Activated naive CD4-positive, alpha-beta T cell treated with Interleukin-2 at 50 U/mL for 16 hours (primary cell): ENCODE measurements at places on chromosomes 5 and 9.
A peak's percentile ranks its signal among the peaks of the same experiment; 100 is the strongest.

DNA sequence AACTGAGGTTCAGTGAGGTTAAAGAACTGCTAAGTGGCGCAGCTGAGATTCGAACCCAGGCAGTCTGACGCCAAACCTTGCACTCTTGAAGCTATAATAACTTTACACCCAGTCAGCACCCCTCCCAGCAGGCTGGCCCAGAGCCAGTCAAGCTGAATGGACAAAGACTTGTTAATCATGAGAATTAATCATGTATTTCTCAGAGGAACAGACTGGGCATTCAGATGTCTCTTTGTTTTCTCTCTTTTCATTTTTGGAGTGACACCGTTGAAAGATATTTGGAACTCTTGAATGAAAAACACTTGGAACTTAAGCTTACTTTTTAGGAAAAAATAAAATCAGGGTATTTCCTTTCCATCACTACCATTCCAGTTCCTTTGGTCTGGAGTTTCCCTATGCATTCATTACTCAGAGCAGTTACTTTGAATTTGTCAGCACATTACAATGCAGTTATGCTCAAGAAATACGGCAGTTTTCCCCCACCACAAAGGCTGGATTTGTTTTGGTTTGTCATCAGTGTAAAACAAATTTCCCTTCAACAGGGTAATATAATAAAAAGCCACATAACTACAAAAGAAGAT lies 22.6 kb upstream of the MAMDC2 start:
- DNase-seq, result no peak

- DNase-seq, result no peak
Observed at GRCh38 chr9:20330688-20331087, 291.6 kb downstream of the MLLT3 start.

DNA sequence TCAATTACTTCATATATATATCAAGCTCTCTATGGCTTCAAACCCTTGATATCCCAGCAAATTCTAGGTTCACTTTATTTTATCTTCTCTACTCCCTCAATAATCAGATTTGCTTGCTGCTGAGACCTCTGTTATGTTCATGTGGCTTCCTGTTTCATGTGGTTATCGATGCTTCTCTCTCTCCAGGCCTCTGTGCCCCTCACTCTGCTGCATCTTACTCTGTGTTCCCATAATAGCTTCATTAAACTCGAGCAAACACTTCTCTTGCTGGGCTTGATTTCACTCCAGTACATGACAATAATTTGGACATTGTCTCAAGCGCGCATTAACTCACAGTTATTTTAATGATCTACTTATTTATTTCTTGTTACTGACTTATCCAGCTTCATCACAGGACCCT lies 798.8 kb downstream of the CDH9 start:
- no peak for DNase-seq

DNA sequence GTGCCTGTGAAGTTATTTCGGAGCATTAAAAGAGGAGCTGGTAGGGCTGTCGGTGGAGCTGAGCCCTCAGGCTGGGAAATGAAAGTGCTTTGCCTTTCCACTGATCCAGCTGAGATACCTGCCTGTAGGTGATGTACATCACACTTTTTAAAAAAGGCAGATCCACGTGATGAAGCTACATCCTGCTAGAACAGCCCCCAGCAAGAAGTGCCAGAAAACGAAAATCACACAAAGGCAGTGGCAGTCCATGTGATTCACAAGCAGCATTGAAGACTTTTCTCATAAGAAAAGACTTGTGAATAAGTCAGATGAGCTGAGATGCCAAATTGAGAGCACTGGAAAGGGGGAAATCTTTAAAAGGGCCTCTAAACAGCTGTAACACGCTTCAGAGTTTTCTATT lies 765.1 kb downstream of the PTPRD start:
- DNase-seq, result no peak

DNA sequence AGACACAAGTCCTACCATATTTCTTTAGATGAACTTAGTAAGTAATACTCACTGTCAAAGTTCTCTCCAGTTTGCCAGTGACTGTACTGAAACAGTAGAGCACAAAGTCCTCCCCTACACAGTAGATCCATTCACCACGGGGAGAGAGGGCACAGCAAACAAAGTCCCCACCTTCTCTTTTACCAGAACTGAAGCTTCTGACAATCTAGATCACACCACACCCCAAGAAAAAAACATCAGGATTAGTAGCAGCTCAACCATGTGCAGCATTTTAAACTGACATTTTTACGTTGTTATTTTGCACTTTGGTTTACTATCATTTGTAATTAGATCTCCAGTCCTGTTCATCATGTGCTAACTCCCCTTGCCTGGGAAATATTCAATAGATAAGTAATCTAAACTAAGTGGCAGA lies 23.0 kb downstream of the DNAJA1 start:
- no peak for DNase-seq

- no peak for DNase-seq
Observed at GRCh38 chr5:43771611-43772031, 168.6 kb downstream of the NNT start.

- DNase-seq, result peak; percentile 28
Observed at GRCh38 chr5:132557478-132558172, 848 bp downstream of the RAD50 start.

GRCh38 chr5:97499605-97500004 lies 316.6 kb upstream of the RIOK2 start:
- DNase-seq, result no peak

DNA sequence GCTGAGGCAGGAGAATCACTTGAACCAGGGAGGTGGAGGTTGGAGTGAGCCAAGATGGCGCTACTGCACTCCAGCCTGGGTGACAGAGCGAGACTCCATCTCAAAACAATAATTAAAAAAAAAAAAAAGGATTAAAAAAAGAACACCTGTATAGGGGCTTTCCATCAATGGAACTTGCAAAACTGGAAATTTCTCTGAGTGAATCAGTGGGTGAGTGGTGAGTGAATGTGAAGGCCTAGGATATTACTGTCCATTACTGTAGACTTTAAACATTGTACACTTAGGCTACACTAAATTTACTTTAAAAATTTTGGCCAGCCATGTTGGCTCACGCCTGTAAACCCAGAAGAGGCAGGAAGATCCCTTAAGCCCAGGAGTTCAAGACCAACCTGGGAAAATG lies 5.7 kb upstream of the RARS1 start:
- DNase-seq, result no peak

GRCh38 chr9:110015759-110016158 lies 192.2 kb downstream of the C9orf152 start:
- peak; percentile 22 for DNase-seq

GRCh38 chr9:130692321-130692720 lies 1.3 kb upstream of the EXOSC2 start:
- no peak for DNase-seq

DNA sequence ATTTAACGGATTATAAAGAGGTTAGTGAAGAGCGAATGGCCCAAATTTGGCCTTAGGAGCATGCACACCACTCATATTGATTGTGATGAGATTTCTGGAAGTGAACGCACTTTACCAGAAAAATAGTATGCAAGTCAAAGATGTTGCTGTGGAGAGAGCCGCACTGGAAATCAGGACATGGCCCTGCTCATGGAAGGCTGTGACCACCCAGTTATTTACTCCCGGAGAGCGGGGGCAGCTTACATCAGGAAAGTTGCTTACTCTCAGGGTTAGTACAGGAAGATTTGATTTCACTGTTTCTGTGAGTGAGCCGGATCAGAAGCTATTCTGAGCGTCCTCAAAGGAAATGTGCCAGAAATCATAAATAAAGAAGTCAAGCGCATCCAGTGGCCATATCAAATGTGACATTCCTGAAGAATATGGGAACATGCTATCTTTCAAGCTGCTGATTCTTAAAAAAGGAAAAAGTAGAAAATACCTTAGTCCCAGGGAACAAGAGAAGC lies 42.9 kb upstream of the STRBP start:
- no peak for DNase-seq

- no peak for DNase-seq
Observed at GRCh38 chr9:82499337-82499736, 510.8 kb downstream of the SPATA31D1 start.

DNA sequence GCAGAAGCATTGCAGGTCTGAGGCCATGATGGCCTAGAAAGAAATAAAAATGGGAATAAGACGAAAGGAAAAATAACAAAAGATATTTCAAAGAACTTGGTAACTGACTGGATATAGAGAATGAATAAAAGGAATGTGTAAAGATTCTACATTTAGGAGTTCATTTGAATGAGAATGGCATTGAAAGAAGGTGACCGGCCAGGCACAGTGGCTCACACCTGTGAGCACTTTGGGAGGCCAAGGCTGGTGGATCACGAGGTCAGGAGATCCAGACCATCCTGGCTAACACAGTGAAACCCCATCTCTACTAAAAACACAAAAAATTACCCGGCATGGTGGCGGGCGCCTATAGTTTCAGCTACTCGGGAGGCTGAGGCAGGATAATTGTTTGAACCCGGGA lies 8.6 kb downstream of the ZBTB26 start:
- DNase-seq, result no peak

DNA sequence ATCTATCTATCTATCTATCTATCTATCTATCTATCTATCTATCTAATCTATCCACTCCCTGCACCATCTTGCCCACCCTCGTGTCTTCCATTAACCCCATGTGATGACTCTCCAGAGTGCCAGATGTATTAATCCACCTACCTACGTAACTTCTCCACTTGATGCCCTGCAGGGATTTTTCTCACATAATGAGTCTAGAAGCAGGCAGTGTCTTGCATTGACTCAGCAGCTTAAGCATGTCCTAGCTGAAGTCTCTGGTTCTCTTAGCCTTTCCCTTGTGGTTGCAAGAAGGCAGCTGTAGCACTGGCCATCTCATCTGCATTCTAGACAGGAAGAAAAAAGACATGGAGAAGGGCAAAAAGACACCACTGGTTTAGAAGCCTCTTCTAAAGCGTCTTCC lies 96.7 kb upstream of the ALDH1B1 start:
- no peak for DNase-seq

GRCh38 chr5:34866989-34867471 lies 28.1 kb downstream of the TTC23L start:
- no peak for DNase-seq

DNA sequence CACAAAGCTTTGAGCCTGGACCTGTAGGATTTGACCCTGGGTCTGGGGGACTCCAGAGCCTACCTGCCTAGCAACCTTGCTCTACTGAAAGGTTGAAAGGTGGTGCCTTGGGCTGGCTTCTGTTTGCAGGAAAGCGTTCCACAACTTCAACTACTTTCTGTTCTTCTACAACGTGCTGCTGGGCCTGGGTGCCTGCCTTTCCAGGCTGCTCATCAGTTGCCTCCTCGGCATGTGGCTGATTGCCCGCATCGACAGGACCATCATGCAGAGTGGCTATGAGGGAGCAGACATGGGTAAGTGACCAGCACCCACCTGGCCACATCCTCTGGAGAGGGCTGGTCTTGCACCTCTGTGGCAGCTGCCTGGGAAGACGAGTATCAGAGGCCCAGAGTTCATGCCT lies 13.6 kb upstream of the CCDC180 start:
- no peak for DNase-seq

GRCh38 chr9:115743709-115744605 lies 409.6 kb upstream of the PAPPA start:
- no peak for DNase-seq
